ENCODE measurements at places on chromosomes 1 and 21.

- DNase-seq, result no peak
Observed at GRCh38 chr1:79224537-79224936, 218.0 kb upstream of the ADGRL4 start.

- no peak for DNase-seq
Observed at GRCh38 chr1:171155484-171155883, 29.6 kb upstream of the FMO2 start.

DNA sequence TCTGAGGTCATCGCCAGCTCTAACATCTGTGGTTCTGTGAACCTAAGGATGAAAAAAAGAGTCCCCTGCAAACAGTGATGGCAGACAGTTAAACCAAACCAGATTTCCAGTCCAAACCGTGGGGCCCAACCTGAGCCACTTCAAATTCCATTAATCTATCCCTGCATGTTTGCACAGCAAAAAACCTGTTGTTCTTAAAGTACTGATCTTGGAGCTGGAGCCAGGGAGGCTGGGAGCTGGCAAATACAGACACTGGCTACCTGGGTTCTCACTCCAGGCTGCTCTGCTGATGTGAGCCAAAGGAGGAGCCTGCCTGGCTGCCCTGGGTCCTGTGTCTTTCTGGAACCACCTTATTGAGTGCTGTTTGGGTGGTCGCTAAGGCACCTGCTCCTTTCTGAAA is 16.4 kb downstream of the LDLRAD1 start:
- no peak for DNase-seq

DNA sequence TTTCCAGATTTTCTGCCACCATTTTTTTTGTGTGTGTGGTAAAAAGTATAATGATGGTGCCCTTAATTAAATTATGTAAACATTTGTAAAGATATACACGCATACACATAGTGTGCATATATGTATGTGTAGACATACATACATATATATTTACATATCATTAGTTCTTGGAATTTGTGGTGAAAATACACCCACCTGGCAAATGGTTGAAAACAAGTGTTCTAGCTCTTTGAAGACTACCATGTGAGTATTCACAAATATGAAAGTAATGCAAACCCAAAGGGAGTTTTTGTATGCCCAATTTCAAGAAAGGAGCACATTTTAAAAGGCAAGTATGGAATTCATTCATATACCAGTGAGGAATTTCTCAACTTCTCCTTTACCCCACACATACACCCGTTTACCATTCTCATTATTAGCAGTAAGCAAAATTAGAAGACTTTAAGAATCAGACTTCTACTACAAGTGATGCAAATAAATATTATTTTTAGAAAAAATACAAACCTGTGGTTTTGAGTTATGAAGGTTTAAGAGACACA is 8.0 kb downstream of the RABGAP1L start:
- DNase-seq, result no peak

- peak; percentile 36 for DNase-seq
Observed at GRCh38 chr1:38029685-38030511, 16.7 kb downstream of the POU3F1 start.

- no peak for DNase-seq
Observed at GRCh38 chr1:71157715-71158114, 76.9 kb upstream of the ZRANB2 start.

DNA sequence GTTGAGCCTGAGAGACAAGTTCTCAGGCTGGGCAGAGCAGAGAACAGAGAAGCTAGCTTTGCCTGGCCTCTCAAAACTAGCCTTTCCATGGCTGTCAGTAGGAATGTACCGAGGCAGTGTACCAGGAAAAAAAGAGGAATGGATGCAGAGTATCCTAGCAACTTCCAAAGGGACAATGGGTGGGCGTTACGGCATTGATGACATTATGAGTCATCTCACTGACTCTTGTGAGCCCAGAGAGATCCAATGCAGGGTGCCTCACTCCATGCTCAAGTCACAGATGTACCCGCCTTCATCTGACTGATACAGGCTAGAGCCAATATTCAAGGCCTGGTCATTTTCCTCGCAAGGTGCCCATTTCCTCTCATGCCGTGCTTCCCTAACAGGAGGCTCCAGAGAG is 51.4 kb upstream of the C8B start:
- DNase-seq, result no peak

DNA sequence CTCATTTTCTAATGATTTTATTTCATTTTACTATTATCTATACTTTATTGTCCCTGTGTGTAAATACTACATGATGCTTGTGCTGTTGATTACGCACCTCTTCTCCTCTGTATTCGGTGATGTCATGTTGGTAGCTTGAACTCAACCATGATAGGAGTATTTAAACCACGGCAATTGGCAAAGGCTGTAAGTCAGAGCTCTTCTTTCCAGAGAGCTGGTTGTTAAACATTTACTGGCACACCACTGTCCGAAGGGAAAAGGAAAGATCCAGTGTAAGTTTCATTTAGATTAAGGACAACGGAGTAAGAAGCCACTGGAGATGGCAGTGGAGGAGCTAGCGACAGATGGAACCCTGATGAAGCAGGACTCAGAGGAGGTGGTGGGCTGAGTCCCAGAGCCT is 93.4 kb upstream of the KCNE2 start:
- no peak for DNase-seq

DNA sequence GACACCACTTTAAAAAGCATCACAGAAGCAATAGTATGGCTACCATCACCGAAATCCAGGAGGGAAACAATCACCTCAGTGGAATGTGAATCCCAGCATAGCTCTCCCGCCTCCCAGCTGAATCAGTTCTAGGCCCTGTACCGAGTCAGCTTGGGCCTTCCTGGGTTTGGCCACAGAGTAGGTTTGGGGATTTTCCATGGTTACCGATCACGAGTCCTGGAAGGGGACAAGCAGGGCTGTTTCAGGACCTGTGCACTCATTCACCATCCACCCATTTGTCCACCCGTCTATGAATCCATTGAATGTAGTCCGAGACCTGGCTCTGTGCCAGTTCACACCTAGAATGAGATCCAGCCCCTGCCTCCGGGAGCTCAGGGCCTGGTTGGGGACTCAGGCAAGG is 94.2 kb downstream of the ARHGEF10L start:
- DNase-seq, result no peak

DNA sequence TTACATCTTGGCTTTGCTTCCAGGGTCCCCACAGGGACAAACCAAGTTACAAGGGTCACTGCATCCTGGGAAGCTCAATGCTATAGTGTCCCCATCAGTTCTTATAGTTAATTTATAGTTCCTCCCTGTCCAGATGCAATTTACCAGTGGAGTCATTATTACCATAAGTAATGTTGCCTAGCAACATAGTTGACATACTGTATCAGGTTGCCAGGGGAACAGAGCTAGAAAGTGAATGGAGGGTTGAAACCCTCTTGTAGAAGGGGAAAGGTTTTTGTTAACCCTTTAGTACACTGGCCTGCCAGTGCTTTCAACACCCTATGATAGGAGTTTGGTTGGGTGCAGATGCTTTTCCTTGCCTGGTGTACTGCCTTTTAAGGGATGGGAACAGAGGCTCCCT is 34.3 kb upstream of the TTC4 start:
- DNase-seq, result no peak

DNA sequence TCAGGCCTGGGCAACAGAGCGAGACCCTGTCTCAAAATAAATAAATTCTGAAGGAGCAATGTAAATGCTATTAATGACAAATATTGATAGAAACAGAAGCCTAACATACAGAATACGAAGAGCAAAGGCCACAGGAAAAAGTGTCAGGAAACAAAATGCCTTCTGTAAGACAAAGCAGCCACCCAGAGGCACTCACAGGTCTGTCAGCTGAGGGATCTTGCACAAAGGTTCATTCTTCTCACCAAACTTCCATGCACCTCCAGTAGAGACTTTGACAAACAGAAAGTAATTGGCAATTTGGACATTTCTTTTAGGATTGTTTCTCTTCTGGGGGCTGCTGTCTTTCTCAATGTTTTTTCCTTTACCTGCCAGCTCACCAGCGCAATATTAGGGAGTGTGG is 1.2 kb upstream of the ALDH9A1 start:
- DNase-seq, result no peak

GRCh38 chr1:115676498-115677181 is 34.9 kb downstream of the VANGL1 start:
- DNase-seq, result no peak

- no peak for DNase-seq
Observed at GRCh38 chr1:119829625-119830024, 18.4 kb upstream of the REG4 start.

DNA sequence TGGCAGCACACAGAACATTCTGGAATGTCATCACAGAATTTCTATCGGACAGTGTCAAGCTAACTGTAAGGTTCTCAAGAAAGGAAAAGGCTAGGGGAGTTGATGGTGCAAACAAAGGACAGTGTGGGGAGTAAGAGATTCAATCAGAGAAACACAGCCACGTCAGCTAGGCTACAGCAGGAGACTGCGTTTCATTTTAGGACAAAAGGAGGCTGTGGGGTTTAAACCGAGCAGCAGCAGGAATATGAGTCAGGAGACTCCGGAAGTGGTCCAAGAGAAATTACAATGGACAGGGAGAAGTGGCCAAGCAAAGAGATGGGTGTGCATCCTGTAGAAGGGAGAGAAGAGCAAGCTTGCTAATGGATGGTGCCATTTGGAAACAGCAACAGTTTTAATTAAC is 37.4 kb upstream of the C1orf198 start:
- DNase-seq, result no peak

- DNase-seq, result no peak
Observed at GRCh38 chr1:59666106-59666505, 148.6 kb upstream of the HOOK1 start.

DNA sequence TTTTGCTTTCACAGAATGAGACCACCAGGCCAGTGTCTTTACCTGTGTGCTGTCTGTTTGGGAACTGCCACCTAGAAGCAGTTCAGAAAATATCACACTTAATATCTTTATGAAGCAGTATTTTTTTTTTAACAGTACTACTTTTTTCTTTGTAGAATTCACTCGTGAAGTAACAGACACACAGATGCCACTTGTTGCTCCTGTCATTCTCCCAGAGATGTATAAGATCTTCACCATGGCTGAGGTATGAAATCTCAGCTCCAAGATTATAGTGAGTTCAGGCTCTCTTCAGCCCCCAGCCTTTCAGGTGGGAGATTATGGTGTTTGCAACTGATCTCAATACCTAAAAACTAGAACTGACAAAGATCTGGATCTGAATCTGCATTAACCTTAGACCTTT is 23.0 kb downstream of the IPO9 start:
- no peak for DNase-seq

- DNase-seq, result no peak
Observed at GRCh38 chr1:37040773-37041172, 6.5 kb upstream of the GRIK3 start.

- no peak for DNase-seq
Observed at GRCh38 chr1:42618866-42619265, 39.4 kb upstream of the PPIH start.
